Dorsolateral prefrontal cortex (tissue), 122 donors: ENCODE measurements at places on chromosomes 4 and X.

GRCh38 chr4:188270273-188271069 lies 131.2 kb downstream of the TRIML1 start:
- no peak for DNase-seq

- no peak for DNase-seq
These were observed 325.6 kb downstream of the ARHGAP10 start for GRCh38 chr4:148057516-148057915.

GRCh38 chrX:25810202-25810601 lies 327.9 kb upstream of the MAGEB18 start:
- no peak for DNase-seq

- DNase-seq: no peak
These were observed 155.6 kb upstream of the PITX2 start for GRCh38 chr4:110778521-110778920.

GRCh38 chrX:68428431-68428830 lies 4.9 kb downstream of the OPHN1 start:
- DNase-seq: no peak

DNA sequence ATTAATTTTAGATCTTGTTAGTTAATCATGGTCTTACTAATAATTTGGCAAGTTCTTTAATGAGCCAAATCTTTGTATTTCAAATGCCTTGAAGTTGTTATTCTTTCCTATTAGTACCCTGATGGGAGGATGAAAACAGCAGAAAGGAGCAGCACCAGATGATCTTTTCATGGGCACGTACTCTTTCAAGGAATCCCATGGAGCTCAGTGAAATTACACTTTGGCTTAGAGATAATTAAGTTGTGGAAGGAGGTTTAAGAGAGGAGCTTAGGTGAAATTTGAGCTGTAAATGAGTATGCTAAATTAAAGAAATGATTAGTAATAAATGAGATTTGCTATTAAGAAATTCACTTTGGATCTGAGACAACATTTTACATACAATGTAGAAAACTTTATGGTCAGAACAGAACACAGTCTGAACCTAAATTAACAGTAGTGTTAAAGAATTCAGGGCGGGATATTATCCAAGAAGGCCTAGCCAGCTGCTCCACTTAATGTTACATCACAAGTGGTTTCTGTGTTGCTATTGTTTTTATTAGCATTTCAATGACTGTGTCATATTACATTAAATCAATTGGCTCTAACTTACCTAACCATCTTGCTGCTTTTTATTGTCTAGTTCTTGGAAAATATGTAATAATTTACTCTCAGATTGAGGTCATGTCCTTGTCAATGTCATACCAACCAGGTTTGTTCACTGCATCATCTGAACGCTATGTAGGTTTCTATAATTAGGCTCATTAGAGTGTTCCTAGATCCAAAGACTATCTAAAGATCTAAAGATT lies 3.9 kb downstream of the MTHFD2L start:
- no peak for DNase-seq

GRCh38 chrX:66731398-66731797 lies 92.5 kb upstream of the EDA2R start:
- DNase-seq: no peak

GRCh38 chr4:150973626-150974251 lies 41.3 kb downstream of the LRBA start:
- no peak for DNase-seq

GRCh38 chr4:40897557-40898203 lies 147.9 kb downstream of the NSUN7 start:
- DNase-seq: peak; percentile 79

DNA sequence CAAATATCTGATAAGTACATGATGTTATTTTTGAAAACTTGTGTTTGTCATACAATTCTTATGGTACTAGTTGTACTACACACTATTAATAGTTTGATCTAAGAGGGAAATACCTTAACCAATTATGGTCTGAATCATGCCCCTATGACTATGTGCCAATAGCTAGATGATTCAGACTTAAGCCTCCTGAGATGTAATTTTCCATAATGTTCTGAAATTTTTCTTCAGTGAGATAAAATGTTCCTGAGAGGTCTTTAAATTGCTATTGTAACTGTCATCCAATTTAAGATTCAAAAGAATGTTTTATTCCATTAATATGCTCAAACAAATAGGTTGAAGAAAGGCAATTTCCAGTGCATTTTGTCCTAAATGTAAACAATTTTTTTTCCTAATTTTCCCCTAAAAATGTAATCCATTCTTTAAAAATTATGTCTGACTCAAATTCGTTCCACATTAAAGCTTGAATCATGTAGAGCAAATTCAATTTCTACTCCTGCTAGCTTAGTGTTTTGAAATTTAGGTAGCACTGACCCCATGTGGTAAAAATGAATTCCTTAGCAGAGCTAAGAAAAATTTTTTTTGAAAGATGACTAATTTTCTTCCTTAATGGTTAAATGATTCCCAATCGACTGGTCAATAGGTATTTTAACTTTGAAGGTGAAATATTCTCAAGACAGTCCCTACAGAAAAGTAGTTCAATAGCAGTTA lies 49.1 kb downstream of the APOOL start:
- DNase-seq: no peak

- DNase-seq: no peak
These were observed 23.6 kb upstream of the GLOD5 start for GRCh38 chrX:48737940-48738339.

GRCh38 chrX:149877636-149878035 lies 3.3 kb upstream of the MAGEA8 start:
- no peak for DNase-seq

DNA sequence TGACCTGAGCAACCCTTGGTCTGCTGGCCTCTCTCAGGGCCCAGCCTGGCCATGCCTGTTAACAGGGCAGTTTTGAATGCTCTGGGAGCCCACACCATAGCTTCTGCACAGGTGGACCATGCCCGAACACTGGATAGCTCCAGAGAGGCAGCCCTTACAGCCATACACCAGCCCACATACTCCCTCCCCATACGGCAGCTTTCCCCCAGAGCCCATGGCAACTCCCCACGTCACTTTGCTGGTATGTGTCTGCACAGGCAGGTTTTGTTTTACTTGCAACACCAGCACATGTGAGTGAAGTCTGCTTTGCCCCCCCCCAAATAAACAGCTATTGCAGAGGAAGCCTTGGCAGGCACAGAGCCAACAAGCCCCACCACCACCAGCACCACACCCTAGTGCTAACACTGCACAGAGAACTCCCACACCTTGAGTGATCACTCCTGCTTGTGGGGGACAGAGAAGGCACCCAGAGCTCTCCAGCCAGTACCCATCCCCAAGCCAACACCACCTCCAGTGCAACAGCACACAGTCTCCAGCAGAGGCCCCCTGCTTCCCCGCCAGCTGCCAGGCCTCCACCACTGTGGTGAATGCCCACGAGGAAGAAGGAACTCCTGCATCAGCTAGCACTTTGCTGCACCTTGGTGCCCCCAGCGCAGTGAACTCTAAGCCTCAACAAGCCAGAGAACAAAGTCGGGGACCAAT lies 87.3 kb downstream of the STPG2 start:
- DNase-seq: no peak

GRCh38 chrX:144790148-144790547 lies 457.2 kb upstream of the SPANXN1 start:
- no peak for DNase-seq

DNA sequence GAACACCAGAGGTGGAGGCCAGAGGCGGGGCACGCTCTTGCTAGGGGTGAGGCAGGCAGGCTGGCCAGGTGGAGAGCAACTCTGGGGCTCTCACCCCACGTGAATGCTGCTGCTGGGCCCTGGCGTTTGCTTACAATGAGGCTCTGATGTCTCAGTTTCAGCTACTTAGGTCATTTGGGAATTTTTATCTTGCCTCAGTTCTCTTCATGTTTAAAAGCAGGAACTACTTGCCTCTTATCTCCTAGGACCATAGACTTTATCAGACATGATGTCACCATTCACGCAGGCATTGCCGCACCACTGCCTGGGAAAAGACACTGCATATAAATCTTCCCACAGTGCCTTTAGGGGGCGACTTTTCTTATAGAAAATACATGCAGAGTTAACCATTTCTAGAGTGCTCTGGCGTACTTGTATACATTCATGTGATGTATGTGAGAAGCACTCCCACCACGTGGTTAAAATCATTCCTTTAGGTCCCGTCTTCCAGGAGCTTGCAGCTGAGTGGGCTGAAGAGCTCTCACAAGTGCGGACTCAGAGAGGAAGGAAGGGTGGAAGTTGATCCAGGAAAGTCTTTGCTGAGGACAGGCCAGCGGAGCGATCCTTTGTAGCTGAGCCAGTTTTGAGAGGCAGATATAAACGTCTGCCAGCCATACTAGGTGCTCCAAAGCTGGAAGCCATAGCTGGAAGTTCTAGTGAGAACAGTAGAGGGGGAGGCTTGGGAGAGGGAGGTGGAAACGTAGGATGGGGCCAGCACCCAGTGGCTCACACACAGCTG lies 84.3 kb upstream of the CLDN34 start:
- no peak for DNase-seq
